Caudate nucleus (tissue), 63 donors: ENCODE measurements at places on chromosomes 4 and X.
A peak's percentile ranks its signal among the peaks of the same experiment; 100 is the strongest.

- DNase-seq, result no peak
These were observed 110.2 kb upstream of the MYOZ2 start for GRCh38 chr4:119025420-119025819.

GRCh38 chr4:7680106-7680505 lies 245.4 kb upstream of the PSAPL1 start:
- no peak for DNase-seq

- DNase-seq, result no peak
These were observed 66.0 kb downstream of the CAMK2D start for GRCh38 chr4:113695328-113696169.

DNA sequence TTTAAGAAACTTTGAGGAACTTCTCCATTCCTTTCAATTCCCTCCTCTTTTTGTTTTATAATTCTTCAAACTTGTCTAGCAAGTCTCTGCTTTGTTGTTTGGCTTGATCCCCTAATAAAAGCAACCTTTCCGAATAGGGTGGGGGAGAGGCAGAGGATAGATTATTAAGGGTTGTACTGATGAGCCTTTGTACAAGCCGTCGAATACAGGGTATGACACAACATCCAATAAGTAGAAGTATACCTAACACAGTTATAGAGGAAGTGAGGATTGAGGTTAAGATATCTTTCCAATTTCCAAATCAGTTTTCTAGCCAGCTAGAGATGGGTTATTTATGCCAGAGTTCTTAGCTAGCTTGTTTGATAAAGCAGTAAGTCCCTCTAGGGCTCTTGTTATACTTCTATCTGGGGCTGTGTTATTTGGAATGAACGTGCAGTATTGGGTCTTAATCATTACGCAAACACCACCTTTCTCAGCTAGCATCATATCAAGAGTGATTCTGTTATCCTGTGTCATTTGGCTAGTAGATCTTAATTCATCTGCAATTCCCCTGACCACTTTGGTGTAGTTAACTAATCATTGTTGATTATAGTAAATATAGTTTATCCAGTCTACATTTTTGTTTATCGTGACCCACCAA lies 18.5 kb downstream of the METAP1 start:
- DNase-seq, result no peak

DNA sequence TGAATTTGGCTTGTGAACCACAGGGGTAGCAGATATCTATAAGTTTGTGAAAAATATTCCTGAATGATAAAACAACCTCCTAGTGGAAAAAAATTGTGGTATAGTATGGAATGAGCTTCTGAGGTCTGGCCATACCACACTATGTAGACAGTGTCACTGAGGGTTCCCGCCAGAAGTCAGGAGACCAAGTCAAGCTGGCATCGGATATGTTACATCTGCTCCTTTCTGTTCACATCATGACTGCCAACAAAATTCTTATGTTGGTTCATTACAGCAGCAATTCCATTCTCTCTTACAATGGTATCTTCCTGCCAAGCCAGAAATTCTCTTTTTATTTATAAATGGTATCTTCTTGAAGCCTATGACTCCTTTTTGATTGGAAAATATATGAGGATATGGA lies 273.0 kb downstream of the PPP3CA start:
- no peak for DNase-seq

- no peak for DNase-seq
These were observed 22.9 kb downstream of the ZFYVE28 start for GRCh38 chr4:2395584-2395983.

DNA sequence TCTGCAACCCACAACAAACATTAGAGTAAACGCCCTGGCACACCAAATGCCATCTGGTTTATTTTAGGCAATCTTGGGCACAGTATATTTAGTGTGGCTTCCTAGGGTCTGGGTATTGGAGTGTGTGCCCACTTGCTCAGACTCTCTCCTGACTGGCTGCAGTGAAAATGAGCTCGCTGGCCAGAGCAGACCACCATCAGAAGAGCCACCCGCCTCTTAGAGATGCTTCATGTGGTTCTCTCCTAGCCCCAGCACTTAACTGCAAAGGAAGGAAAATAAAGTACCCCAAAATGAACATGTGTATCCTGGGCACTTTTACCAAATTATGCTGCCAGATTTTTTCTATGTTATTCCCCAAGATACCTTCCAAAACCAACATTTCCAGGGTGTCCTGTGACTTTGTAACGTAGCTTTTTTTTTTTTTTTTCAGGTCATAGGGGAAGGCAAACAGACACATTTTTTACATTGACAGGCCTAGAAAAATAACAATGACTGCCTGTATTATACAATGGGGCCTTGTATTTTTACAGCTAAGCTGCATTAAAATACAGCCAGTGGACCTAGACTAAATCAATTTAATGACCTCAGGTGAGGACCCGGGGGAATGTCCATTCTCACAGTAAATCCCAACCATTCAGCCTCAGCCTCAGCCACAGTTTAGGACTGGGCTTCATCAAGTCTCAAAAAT lies 193.7 kb downstream of the RASL11B start:
- DNase-seq, result no peak

DNA sequence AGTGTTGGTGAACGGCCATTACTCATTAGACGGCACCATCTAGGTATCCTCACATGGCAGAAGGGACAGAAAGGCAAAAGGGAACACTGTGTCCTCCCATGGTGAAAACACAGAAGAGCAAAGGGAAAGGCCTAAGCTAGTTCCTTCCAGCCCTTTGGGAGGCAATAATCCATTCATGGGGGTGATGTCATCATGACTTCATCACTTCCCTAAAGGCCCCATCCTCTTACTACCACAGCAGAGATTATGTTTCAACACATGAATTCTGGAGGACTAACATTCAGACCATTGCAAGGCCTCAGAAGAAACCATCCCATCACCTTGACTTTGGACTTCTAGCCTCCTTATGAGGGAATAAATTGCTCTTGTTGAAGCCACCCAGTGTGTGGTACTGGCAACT lies 238.2 kb downstream of the MGST2 start:
- no peak for DNase-seq

DNA sequence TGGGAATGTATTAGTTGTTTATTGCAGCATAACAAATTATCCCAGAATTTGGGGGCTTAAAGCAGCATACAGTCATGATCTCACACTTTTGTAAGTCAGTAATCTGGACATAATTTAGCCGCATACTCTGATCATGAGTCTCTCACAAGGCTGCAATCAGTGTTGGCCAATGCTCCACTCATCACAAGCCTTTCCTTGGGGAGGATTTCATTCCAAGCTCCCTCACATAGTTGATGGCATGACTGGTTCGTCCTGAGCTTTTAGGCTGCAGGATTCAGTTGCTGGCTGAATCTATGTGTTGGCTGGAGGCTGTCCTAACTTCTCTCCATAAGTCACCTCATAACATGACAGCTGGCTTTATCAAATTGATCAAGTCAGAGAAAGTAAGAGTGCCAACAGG lies 1568.6 kb upstream of the PCDH7 start:
- no peak for DNase-seq

- DNase-seq, result peak; percentile 42
These were observed 38.8 kb downstream of the DCLK2 start for GRCh38 chr4:150117094-150117493.

- DNase-seq, result no peak
These were observed 193.1 kb upstream of the CPEB2 start for GRCh38 chr4:14809203-14809602.

GRCh38 chrX:56125946-56126345 lies 106.2 kb upstream of the KLF8 start:
- no peak for DNase-seq

- DNase-seq, result no peak
These were observed 25.8 kb upstream of the PBDC1 start for GRCh38 chrX:76147106-76147505.

DNA sequence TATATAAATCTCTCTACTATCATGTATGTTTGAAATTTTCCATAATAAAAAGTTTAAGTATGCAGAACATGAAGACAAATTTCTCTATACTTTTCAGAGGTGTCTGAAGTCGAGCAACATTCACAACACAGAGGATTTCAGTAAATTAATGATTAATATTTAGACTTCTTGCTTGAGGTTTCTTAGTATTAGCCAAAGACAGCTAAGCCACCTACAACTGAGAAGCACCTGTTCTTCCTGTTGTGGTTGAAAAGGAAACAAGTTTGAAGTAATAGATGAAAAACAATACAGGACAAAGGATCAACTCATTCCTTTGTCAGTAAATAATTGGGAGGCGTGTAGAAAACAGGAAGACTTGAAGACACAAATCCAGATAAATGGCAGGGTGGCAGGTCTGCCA lies 21.1 kb downstream of the SCML1 start:
- DNase-seq, result no peak

GRCh38 chr4:177737387-177737940 lies 295.2 kb upstream of the AGA start:
- DNase-seq, result no peak

DNA sequence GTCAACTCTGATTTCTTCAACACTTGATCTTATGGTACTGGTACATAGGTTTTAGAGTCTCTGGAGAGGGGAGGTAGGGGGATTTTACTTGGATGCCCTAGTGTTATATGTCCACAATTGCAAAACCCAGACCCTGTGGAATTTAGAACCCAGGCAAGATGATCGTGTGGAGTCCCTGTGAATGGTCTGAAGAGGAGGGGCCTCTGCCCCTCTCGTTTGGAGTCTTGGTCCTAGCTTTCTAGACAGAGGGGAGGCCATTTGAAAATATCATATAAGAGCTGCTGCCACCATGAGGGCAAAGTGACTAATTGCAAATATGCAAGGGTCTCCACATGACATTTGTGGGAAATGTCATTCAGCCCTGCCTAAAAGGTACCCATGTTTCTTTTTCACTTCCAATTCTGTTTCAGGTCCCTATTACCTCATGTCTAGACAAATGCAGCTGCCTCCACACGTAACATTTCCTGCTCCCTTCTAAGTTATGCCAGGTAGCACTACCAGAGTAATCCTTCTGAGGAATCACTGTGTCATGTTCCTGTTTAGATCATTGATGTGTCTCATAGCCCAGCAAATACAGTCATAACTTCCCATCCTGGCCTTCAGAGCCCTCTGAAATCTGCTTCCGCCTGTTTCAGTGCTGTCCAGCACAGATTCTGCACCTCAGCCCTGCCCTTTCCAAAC lies 126.8 kb downstream of the KLHL8 start:
- peak; percentile 37 for DNase-seq

DNA sequence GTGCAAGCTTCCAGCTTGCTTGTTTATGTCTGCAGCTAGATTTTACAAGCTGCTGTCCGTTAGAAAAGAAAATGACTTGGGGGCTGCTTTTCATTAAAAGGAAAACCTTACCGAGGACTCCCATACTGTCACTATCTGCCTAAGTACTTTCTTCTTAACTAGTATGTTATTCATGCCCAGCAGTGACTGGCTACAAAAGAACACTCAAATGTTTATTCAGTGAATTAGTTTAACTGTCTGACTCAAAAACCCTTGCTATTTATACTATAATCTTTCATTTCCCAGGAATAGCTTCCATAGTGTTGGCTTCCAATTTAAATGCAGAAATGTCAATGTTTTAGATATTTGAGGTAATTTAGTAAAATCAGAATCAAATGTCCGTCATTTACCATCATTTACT lies 164.9 kb downstream of the DTHD1 start:
- DNase-seq, result no peak

GRCh38 chrX:154358011-154358410 lies 16.4 kb downstream of the FLNA start:
- no peak for DNase-seq

DNA sequence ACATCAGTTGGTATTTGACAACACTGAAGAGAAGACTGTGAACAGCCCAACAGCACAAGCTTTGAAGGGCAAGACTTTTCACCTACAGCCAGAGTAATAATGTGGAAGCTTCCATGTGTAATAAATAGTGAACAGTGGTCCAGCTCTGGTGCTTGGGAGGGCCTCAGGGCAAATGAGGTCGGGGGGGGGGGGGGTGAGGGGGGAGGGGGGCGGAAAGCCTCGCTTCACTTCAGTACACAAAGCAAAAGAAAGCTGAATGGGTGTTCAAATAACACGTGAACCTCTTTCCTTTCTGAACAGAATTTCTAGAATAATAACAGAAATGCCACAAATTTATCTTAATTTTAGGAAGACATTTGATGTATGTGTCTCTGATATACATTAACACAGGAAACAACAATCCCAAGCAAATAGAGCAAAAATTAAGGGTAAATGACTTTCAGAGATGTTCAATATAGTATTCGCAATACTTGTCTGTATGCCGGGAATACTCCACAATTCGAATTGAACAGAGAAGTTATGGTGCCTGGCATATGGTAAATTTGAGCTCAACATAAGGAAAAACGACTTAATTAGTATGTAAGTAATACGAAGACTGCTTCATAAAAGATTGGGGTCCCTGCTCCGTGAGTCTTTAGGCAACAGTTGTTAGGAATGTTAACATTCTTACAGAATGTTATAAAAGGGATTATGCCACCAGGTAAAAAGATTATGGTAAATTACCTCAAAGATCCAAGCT lies 92.6 kb downstream of the FRYL start:
- no peak for DNase-seq

- DNase-seq, result no peak
These were observed 67.3 kb downstream of the PDLIM5 start for GRCh38 chr4:94519019-94519418.

DNA sequence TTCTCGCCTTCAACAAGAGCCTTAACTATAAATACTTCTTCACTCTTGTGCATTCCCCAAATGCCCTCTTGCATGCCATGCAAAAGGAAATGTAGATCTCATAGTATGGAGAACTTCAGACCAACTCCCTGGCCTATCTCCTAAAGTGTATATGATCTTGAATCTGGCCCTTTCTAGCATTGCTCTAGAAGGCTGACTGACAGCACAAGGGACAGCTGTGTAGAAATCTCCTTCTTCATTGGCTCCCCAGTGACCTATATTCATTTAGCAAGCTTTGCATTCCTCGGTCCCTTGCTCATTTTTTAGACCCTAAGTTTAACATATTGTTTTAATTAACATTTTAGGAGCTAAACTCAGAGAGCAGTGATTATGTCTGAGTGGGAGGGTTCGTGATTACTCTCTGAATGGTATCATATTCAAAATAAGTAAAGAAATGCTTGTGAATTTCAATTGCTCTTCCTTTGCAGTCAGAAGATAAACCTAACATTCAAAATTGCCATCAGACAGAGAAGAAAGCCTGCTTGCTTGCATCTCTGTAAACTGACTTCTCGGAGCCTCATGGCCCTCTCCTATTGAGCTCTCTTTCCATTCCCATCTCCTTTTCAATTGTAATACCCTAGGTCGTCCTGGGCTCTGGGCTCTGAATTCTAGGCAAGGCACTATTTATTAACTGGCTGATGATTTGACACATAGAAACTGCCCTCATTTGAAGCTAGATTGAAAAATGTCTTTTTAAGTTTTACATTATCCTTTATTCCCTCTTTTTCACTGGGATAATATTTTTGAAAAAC lies 120.3 kb upstream of the PRKG2 start:
- no peak for DNase-seq
